ENCODE measurements at places on chromosomes 12 and 14. TPM values are rescaled to one million over a fixed set of nuclear protein-coding genes. Genes with fewer than 3 reads are reported as not detected.
A peak's percentile ranks its signal among the peaks of the same experiment; 100 is the strongest.

NKX2-8 gene
- total RNA-seq, result not detected

- peaks cover 6% of the 10 kb centered on the region for H3K27me3 ChIP-seq
- DNase-seq, result no peak
- H3K27ac ChIP-seq, result no peak overlapping the region
- H3K4me1 ChIP-seq, result no peaks in the 10 kb centered on the region
- no peak overlapping the region for H3K4me3 ChIP-seq
Observed at GRCh38 chr14:66078006-66078405, 408.2 kb upstream of the CCDC196 start.

DNA sequence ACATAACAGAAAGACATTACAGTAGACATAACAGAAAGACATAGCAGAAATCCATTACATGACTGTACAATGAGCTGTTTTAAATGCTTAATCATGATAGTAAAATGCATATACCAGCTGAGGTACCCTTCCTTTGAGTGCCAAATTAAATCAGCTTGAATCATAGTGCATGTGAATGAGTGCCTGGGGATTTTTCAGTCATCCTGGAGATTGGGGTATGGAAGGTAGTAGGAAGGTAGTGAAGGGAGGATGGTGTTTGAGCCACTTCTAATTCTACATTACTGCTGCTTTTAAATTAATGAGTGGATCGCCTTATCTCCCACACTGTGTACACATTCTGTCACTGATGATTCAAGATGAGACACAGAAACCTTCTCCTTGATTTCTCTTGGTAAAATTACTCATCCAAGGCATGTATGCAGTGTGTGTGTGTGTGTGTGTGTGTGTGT lies 534.2 kb downstream of the LRFN5 start:
- no peak for DNase-seq
- H3K36me3 ChIP-seq, result no peaks in the 10 kb centered on the region
- H3K27ac ChIP-seq, result no peak overlapping the region
- H3K27me3 ChIP-seq, result no peaks in the 10 kb centered on the region

TMEM260 gene
- 8.7 TPM for total RNA-seq

- DNase-seq, result no peak
- no peaks in the 10 kb centered on the region for H3K27me3 ChIP-seq
- H3K27ac ChIP-seq, result no peak overlapping the region
- H3K4me3 ChIP-seq, result no peak overlapping the region
- no peaks in the 10 kb centered on the region for H3K36me3 ChIP-seq
Observed at GRCh38 chr12:20463913-20464524, 95.7 kb downstream of the PDE3A start.

GRCh38 chr14:81401420-81402122 lies 1.4 kb upstream of the STON2 start:
- H3K27me3 ChIP-seq, result peaks cover 13% of the 10 kb centered on the region
- peak overlapping the region; percentile 2 for H3K27ac ChIP-seq
- DNase-seq, result no peak
- peaks cover 12% of the 10 kb centered on the region for H3K4me1 ChIP-seq

GRCh38 chr12:116453631-116454030 lies 105.5 kb upstream of the MAP1LC3B2 start:
- no peak overlapping the region for H3K4me3 ChIP-seq
- H3K36me3 ChIP-seq, result no peaks in the 10 kb centered on the region
- no peaks in the 10 kb centered on the region for H3K27me3 ChIP-seq
- no peaks in the 10 kb centered on the region for H3K4me1 ChIP-seq
- no peak overlapping the region for H3K27ac ChIP-seq

DNA sequence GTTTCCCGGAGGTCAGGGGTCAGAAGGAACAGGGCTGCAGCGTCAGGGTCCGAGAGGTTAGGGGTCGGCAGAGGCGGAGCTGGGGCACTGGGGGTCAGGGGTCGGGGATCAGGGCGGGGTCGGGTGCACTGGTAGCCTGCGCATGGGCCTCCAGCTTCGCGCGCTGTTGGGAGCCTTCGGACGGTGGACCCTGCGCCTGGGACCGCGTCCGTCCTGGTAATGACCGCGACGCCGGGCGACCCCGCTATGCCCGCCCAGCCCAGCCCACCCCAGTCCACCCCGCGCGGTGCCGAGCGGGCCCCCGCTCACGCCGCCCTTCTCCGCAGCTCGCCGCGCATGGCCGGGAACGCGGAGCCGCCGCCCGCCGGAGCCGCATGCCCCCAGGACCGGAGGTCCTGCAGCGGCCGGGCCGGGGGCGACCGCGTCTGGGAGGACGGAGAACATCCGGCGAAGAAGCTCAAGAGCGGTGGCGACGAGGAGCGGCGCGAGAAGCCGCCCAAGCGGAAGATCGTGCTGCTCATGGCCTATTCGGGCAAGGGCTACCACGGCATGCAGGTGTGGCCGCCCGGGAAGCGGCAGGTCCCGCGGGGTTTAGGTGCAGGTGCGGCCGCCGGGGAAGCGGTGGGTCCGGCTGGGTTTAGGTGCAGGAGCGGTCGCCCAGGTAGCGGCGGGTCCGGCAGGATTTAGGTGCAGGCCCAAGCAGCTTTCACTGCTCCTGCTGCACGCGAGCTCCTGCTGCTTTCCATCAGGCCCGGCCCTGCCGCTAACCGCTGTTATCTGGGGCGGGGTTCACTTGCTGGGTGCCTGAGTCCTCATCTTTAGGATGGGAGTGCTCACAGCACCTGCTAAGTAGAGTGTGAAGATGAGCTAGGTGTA lies 743 bp downstream of the PUS1 start:
- peaks cover 37% of the 10 kb centered on the region for H3K36me3 ChIP-seq
- peak overlapping the region; percentile 97 for H3K4me3 ChIP-seq
- DNase-seq, result peak; percentile 47
- H3K4me1 ChIP-seq, result peaks cover 13% of the 10 kb centered on the region
- H3K27me3 ChIP-seq, result no peaks in the 10 kb centered on the region

DNA sequence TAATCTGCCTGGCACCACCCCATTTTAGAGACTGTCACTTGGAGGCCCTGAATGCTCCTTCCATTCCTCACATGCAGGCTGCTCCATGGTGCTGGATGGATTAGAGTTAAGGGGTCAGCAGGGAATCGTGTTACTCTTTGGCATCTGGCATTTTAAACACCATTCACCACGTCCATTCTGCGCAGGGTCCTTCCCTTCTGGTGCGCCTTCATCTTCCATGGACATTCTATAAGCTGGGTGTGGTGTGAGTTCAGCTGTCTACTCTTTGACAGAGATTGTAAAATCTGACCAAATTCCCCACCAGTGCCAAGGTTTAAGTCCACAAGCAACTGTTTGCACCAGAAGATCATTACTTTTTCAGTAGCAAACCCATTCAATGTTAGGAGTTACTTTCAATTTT lies 47.8 kb downstream of the GIT2 start:
- DNase-seq, result no peak
- peak overlapping the region; percentile 61 for H3K27ac ChIP-seq
- H3K4me1 ChIP-seq, result peaks cover 34% of the 10 kb centered on the region

GRCh38 chr14:34628681-34629135 lies 1.2 kb downstream of the SNX6 start:
- peaks cover 4% of the 10 kb centered on the region for H3K36me3 ChIP-seq
- peak; percentile 39 for DNase-seq
- H3K4me1 ChIP-seq, result peaks cover 22% of the 10 kb centered on the region
- H3K27me3 ChIP-seq, result no peaks in the 10 kb centered on the region
- H3K27ac ChIP-seq, result peak overlapping the region; percentile 96

DNA sequence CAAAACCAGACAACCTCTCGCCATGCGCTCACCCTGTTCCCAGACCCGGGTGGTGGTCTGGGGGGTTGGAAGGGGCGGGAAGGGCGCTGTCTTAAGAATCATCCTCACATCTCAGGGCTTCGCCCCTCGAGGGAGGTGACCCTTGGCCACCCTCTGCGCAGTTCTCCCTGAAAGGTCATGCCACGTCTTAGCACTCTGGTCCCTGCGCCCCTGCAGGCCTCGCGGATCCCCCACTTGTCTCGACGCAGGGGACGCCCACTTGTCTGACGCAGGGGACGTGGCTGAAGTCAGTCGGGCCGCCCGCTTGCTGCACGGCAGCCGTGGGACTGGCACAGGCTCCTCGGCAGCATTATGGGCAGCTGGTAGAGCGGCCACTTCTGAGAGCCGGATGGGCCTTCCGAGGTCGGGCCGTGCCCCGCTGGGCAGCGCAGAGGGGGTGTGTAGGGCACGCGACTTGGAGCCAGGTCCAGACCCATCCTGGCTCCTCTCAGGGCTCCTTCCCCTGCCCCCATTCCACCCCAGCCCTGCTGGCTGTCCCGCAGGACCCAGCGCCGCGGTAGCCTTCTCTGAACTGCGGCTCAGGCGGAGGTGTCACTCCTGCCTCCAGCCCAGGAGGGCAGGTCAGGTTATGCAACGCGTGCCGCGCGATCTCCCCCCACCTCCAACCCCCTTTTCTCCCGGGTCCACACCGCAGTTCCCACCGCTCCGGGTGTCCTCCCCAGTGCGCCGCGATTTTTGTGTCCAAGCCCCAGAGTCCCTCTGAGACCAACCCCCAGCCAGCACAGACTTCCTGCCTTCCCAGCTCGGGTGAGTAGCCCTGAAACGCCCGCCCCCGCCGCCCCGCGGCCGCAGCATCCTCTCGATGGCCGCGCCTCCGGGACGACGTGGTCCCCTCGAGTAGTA lies 40.9 kb upstream of the CAPRIN2 start:
- H3K4me3 ChIP-seq, result peak overlapping the region; percentile 79
- peak overlapping the region; percentile 29 for H3K27ac ChIP-seq
- H3K27me3 ChIP-seq, result peaks cover 52% of the 10 kb centered on the region
- peaks cover 13% of the 10 kb centered on the region for H3K4me1 ChIP-seq
- DNase-seq, result peak; percentile 77
- H3K36me3 ChIP-seq, result peaks cover 2% of the 10 kb centered on the region

PCBP2 gene
- 1,052 TPM for total RNA-seq

Data from activated naive CD8-positive, alpha-beta T cell treated with anti-CD3 and anti-CD28 coated beads for 36 hours (primary cell).